Tibial artery (tissue), 4 donors: ENCODE measurements at places on chromosomes 4 and X.
A peak's percentile ranks its signal among the peaks of the same experiment; 100 is the strongest.

GRCh38 chrX:11557120-11557519 is 108.6 kb downstream of the ARHGAP6 start:
- DNase-seq = no peak
- no peaks in the 10 kb centered on the region for H3K4me1 ChIP-seq
- H3K36me3 ChIP-seq = no peaks in the 10 kb centered on the region
- H3K27ac ChIP-seq = no peak overlapping the region
- no peak overlapping the region for H3K4me3 ChIP-seq
- H3K27me3 ChIP-seq = no peaks in the 10 kb centered on the region

DNA sequence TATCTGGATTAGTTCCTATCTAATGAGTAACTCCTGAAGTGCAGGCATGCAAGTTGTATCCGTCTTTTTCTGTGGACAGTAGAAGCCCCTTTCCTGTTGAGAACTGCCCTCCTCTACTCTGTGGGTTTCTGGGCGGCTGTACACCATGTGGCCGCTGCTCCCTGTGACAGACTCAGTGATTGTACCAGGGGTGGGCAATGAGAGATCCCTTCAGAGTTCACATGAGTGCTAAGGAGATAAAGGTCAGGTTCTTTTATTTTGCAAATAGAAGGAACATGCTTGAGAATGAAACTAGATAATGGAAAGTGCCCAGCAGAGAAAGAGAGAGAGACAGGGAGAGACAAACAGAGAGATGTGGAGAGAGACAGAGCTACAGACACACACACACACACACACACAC is 76.4 kb upstream of the TAPT1 start:
- no peaks in the 10 kb centered on the region for H3K27me3 ChIP-seq
- DNase-seq = no peak
- no peak overlapping the region for H3K4me3 ChIP-seq

- no peak for DNase-seq
- no peak overlapping the region for H3K27ac ChIP-seq
- no peaks in the 10 kb centered on the region for H3K4me1 ChIP-seq
- H3K27me3 ChIP-seq = no peaks in the 10 kb centered on the region
Observed at GRCh38 chrX:101749436-101749835, 89.8 kb upstream of the ARMCX2 start.

GRCh38 chr4:81635739-81636138 is 164.0 kb upstream of the RASGEF1B start:
- no peaks in the 10 kb centered on the region for H3K36me3 ChIP-seq
- no peak overlapping the region for H3K4me3 ChIP-seq
- no peaks in the 10 kb centered on the region for H3K4me1 ChIP-seq
- H3K27me3 ChIP-seq = no peaks in the 10 kb centered on the region
- peak; percentile 67 for DNase-seq
- no peak overlapping the region for H3K27ac ChIP-seq

DNA sequence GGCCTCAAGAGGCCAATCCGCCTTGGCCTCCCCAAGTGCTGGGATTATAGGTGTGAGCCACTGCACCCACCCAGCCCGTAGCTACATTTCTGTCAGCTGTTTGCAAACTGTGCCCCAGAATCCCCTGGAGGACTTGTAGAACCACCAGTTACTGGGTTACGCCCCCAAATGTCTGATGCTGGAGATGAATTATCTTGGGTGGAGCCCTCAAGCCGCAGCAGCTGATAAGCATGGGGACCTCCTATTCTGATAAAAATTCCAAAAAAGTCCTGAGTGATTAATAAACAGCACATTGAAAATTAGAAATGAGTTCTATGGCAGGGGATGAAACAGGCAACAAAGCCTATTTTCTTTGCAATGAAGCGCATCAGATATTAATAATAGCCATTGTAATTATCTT is 105.0 kb downstream of the PTTG2 start:
- peaks cover 28% of the 10 kb centered on the region for H3K36me3 ChIP-seq
- DNase-seq = no peak
- H3K27ac ChIP-seq = no peak overlapping the region
- H3K4me3 ChIP-seq = no peak overlapping the region

DNA sequence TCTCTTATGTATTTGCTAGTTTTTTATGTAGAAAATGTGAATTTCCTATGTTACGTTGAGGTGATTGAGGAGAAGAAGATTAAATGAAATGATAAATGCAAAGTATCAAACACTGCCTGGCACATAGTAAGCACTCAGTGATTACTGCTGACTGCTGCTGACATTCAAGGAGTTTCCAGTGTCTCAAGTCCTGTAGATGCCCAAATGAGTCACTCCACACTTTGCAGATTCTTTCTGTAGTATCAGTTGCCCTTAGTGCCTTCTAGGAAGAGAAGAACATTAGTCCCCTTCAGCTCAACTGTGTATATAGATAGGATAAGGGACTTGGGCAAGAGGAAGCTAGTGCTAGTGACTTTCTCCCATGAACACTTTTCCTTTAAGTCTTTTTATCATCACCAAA is 240.5 kb upstream of the TEX13A start:
- no peaks in the 10 kb centered on the region for H3K27me3 ChIP-seq
- DNase-seq = no peak
- H3K27ac ChIP-seq = no peak overlapping the region
- no peaks in the 10 kb centered on the region for H3K36me3 ChIP-seq
- no peak overlapping the region for H3K4me3 ChIP-seq

GRCh38 chrX:133568109-133568508 is 152.8 kb upstream of the GPC4 start:
- no peaks in the 10 kb centered on the region for H3K27me3 ChIP-seq
- no peak overlapping the region for H3K27ac ChIP-seq
- H3K4me1 ChIP-seq = peaks cover 16% of the 10 kb centered on the region
- no peak for DNase-seq
- H3K4me3 ChIP-seq = no peak overlapping the region
- H3K36me3 ChIP-seq = no peaks in the 10 kb centered on the region

DNA sequence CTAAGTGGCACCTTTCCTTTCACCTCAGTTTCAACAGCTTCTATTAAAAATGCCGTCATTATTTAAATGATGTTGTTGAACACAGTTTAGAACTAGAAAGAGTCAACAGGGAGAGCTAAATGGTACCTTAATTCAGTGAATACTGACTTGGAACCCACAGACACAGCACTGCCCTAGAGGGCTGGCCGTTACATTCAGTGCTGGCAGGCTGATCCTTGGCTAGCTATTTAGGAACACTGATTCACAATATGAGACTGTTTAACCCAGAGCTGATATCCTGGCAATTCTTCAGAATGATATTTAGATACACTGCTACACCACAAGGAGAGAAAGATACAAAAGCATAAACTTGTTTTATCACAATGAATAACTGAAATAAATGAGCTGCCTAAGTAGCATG is 12.7 kb upstream of the NAAA start:
- peaks cover 80% of the 10 kb centered on the region for H3K36me3 ChIP-seq
- DNase-seq = no peak
- H3K27me3 ChIP-seq = no peaks in the 10 kb centered on the region
- no peaks in the 10 kb centered on the region for H3K4me1 ChIP-seq
- no peak overlapping the region for H3K27ac ChIP-seq

DNA sequence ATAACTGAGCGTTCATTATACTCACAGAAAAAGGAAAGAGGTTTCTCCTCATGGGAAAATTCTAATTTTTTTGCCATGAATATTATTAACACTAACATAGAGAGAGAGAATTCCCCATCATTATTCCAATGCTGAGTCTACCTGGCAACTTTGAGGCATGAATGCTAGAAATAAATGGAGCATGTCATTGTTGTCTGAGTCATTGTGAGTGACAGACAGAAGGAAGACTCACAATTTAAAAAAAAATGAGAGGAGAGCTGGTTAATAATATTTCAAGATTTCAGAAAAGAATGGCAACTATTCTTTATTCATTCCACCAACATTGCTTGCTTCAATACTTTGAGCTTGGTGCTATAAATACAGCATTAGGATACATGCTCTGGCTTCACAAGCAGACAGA is 170.4 kb upstream of the HS3ST1 start:
- H3K36me3 ChIP-seq = no peaks in the 10 kb centered on the region
- no peaks in the 10 kb centered on the region for H3K4me1 ChIP-seq
- H3K27ac ChIP-seq = no peak overlapping the region
- DNase-seq = no peak
- no peaks in the 10 kb centered on the region for H3K27me3 ChIP-seq
- H3K4me3 ChIP-seq = no peak overlapping the region

DNA sequence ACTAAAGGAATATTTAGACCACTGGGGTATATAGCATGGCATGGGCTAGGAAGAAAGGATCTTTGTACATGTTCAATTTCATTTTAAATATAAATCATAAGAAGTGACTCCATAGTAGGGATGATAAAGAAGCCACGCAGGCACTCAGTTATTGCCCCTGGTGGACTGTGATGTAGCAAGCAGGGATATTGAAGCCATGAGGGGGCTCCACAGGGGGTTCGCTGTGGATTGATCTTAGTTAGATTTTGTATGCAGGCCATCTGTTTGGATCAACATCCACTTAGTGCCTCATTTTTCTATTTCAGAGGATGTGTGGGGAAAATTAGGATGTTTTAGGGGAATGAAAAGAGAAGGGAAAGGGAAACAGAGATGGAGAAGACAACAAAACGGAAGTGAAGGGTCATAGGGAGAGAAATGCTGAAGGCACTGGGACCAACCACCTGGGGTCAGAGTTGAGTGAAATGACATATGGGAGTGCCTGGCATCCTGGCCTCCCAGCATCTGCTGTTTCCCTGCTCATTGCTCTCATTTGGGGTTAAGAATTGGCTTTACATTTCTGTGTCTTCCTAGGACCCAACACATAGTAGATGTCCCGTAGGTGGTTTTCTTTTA is 11.2 kb upstream of the FREM3 start:
- no peaks in the 10 kb centered on the region for H3K27me3 ChIP-seq
- no peak overlapping the region for H3K4me3 ChIP-seq
- no peaks in the 10 kb centered on the region for H3K4me1 ChIP-seq
- H3K27ac ChIP-seq = no peak overlapping the region
- H3K36me3 ChIP-seq = no peaks in the 10 kb centered on the region
- DNase-seq = no peak

- no peak overlapping the region for H3K27ac ChIP-seq
- H3K27me3 ChIP-seq = no peaks in the 10 kb centered on the region
- DNase-seq = peak; percentile 48
- no peaks in the 10 kb centered on the region for H3K36me3 ChIP-seq
Observed at GRCh38 chr4:930827-931193, 1.3 kb downstream of the GAK start.

- no peaks in the 10 kb centered on the region for H3K4me1 ChIP-seq
- H3K27ac ChIP-seq = no peak overlapping the region
- no peaks in the 10 kb centered on the region for H3K27me3 ChIP-seq
- H3K4me3 ChIP-seq = no peak overlapping the region
- DNase-seq = no peak
Observed at GRCh38 chr4:138696058-138696457, 319.5 kb upstream of the NOCT start.

DNA sequence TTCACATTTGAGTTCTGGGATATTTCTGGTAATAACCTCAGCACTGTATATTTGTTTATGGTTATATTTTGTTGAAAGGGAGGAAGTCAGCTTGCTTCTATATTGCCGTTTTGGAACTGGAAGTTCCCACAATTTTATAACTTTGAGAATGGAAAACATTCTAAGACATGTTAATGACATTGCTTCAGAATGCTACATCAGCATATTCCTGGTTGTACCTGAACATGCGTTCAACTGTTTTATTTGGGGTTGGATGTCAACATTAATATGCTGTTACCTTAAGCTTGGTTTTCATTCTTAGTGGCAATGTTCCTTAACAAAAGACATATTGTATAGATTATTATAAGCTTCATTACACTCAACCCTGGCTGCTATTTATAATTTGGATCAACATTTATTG is 489.4 kb upstream of the MAGEB18 start:
- H3K27ac ChIP-seq = no peak overlapping the region
- H3K27me3 ChIP-seq = no peaks in the 10 kb centered on the region
- no peaks in the 10 kb centered on the region for H3K4me1 ChIP-seq
- DNase-seq = no peak
- no peak overlapping the region for H3K4me3 ChIP-seq
- no peaks in the 10 kb centered on the region for H3K36me3 ChIP-seq

DNA sequence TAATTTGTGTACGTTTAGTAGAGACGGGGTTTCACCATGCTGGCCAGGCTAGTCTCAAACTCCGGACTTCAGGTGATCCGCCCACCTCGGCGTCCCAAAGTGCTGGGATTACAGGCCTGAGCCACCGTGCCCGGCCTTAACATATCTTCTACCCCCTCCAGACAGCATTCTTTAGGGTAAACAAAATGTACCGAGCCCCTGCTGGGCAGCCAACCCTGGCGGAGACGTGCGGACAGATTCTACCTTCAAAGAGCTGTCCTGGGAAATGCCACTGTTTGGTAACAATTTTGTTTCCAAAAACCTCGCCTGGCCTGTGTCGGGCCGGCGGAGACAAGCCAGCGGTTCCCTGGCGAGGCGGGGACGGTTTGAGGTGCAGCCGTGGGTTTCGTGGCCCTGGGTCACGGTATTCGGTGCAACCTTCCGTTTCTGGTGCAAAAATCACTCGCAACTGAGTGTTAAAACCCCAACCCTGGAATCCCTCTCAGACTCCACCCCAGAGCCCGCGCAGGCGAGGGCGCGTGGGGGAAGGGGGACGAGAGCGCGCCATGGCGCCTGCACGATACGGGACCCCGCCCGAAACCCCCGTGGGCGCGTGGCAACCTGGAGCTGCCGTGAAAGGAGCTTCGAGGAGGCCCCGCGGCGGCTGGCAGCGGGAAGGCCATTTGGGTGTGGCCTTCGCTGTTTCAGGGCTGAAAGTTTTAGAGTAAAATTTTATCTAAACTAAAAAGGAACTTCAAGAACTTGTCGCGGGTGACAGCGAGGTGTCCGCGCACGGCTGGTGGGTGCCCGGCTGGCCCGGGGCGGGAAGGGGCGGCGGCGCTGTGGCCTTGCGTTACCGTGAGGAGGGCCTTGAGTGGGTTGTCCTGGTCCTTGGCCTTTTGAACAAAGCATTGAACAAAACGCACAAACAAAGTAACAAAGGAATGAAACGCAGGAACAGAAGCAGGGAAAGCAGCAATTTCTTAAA is 17.0 kb downstream of the MRFAP1 start:
- DNase-seq = no peak
- no peak overlapping the region for H3K4me3 ChIP-seq
- peak overlapping the region; percentile 84 for H3K27ac ChIP-seq
- no peaks in the 10 kb centered on the region for H3K27me3 ChIP-seq
- no peaks in the 10 kb centered on the region for H3K4me1 ChIP-seq

- no peak for DNase-seq
- no peaks in the 10 kb centered on the region for H3K4me1 ChIP-seq
- H3K36me3 ChIP-seq = no peaks in the 10 kb centered on the region
- no peaks in the 10 kb centered on the region for H3K27me3 ChIP-seq
Observed at GRCh38 chrX:19057856-19058255, 64.4 kb downstream of the ADGRG2 start.

GRCh38 chrX:44344687-44345086 is 1.2 kb upstream of the EFHC2 start:
- H3K27ac ChIP-seq = no peak overlapping the region
- DNase-seq = no peak
- H3K4me3 ChIP-seq = no peak overlapping the region
- H3K36me3 ChIP-seq = no peaks in the 10 kb centered on the region
- no peaks in the 10 kb centered on the region for H3K27me3 ChIP-seq
